Activated effector memory CD4-positive, alpha-beta T cell treated with Interleukin-2 at 50 U/mL for 16 hours (primary cell): ENCODE measurements at places on chromosomes 5 and 9.

DNA sequence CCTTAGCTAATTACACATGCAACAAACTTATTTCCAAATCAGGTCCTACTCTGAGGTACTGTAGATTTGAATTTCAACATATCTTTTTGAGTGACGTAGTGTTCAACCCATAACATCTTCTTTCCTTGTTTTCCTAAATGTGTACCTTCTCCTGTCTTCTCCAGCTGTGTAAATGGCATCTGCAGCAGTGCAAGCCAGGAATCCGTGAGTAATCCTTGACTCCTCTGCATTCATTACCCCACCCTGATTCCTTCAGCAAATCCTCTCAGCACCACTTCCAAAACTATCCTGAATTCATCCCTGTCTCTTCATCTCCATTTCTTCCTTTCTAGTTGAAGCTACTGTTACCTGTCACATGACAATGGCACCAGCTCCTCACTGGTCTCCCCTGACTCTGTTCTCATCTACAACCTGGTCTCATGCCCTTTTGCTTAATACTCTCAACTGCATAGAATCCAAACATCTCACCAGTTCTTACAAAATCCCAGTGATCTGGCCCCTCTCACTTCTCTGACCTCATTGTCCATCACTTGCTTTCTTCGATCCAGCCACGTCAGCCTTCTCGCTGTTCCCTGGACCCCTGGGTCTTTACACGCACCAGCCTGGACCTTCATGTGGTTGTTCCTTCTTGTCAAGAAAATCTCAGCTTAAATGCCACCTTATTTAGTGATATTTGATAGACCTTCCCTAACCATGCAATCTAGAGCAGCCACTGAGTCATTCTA, 14.6 kb upstream of the TRAF1 start:
- DNase-seq: no peak

- no peak for DNase-seq
Measured at GRCh38 chr5:116281309-116281708, 196.5 kb downstream of the COMMD10 start.

DNA sequence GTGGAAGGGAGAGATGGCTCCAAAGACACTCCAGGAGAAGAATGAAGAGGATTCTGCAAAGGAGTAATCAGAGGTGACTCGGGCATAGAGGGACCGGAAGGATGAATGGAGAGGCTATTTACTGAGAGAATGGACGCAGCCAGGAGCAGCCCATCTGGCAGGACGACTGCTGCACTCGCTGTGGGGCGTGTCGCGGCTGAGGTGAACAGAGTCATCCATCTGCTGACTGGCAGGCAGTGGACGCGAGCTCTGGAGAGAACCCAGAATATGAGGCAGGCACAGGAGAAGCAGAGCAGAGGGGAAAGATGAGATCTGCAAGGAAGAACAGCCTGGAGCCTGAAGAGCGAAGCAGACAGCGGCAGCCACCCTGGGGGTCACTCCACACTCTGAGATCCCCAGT, 16.4 kb downstream of the FGF1 start:
- DNase-seq: no peak

GRCh38 chr5:167786871-167787578, 504.4 kb upstream of the WWC1 start:
- no peak for DNase-seq

DNA sequence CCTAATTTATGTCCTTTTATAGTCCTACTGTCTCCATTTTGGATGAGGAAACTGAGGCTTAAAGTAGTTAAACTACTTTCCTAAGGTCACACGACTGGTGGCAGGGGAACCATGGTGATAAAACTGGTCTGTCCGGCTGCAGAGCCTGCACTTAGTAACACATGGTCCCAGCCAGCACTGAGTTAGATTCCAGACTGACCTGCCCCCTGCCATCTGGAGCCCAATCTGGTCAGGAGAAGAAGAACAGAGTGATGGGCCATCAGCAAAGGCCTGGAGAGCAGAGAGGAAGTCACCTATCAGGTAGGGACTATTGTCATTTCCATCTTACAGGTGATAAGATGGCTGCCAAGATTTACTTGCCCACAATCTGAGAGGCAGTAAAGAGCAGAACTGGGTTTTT, 86.6 kb upstream of the SLC25A48 start:
- DNase-seq: no peak

DNA sequence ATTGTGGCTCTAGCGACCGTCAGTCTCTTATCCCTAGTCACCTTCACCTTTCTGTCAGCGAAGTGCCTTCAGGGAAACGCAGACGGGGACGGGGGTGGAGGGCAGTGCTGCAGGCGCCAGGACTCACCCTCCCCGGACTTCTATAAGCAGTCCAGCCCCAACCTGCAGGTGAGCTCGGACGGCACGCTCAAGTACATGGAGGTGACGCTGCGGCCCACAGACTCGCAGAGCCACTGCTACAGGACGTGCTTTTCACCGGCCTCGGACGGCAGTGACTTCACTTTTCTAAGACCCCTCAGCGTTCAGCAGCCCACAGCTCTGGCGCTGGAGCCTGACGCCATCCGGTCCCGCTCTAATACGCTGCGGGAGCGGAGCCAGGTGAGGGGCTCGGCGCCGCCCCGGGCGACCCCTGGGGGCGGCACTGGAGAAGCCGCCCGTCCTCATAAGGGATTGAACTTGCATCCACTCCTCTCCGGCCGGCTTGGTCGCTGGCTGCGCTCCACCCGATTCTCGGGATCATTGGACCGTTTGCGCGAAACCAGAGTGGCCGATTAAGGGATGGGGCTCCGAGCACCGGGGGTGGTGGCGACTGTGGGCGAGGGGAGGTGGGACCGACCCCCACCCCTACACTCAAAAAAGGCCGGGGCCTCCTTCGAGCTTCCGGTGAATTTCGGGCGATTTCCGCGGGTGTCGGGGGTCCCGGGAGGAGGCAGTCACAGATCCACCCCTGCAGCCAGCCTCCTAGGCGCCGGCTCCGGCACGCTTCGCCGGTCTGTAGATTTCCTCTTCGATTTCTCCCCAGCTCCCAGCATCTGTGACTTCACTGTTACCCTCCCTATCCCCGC, 2.7 kb downstream of the PCDHGC5 start:
- DNase-seq: no peak

DNA sequence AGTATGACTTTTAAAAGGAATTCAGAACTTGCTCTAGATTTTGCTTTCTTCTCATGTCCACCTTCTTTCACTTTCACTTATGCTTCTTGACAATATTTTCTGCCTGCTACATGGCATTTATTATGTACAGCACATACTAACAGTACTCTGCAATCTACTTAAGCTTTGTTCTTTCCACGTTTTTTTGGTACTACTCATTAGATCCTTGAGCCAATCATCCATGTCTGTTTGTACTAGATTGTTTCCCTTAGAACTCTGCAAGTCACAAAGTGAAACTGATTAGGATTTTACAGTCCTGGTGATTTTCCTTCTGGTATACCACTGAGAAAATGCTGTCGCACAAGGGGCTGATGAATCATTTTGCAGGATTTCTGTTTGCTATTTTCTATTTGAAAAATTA, 78.3 kb downstream of the PARP8 start:
- DNase-seq: no peak

GRCh38 chr9:8708728-8709127, 909.1 kb upstream of the DMAC1 start:
- no peak for DNase-seq

DNA sequence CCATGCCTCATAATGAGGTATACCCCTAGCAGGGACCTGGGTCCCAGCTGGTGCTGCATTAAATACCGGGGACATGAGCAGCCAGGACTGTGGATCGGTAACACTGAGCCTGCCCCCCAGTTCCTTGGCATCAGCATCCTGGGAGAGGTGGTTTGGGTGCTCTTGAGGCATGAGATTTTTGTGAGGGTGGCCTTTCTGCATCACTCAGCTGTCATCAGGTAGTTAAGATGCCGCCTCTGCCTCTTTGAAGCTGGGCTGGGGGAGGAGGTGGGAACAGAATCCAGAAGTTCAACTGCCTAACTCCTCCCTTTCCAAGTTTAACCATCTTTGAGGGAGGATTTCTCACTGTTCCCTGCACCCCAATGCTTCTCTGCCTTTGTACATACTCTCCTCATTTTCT, 112.7 kb downstream of the PDZD2 start:
- no peak for DNase-seq
